ENCODE measurements at places on chromosomes 3 and 15.

DNA sequence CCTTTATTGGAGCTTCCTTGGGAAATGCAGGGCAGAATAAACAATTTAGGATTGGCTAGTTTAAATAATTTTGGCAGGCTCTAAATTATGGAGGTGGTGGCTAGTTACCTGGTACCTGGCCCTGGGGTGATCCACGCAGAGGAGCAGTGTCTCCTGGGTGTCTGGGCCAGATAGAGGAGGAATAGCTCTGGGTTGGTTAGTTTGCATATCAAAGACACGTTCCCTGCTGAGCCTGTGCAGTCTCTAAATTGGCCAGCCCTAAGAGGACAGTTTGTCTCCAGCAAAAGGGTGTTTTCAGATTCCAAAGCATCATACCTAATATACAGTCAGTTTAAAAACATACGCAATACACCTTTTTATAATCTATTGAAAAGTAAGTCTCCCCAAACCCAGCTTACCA lies 333.3 kb upstream of the TPM1 start:
- no peak for DNase-seq

DNA sequence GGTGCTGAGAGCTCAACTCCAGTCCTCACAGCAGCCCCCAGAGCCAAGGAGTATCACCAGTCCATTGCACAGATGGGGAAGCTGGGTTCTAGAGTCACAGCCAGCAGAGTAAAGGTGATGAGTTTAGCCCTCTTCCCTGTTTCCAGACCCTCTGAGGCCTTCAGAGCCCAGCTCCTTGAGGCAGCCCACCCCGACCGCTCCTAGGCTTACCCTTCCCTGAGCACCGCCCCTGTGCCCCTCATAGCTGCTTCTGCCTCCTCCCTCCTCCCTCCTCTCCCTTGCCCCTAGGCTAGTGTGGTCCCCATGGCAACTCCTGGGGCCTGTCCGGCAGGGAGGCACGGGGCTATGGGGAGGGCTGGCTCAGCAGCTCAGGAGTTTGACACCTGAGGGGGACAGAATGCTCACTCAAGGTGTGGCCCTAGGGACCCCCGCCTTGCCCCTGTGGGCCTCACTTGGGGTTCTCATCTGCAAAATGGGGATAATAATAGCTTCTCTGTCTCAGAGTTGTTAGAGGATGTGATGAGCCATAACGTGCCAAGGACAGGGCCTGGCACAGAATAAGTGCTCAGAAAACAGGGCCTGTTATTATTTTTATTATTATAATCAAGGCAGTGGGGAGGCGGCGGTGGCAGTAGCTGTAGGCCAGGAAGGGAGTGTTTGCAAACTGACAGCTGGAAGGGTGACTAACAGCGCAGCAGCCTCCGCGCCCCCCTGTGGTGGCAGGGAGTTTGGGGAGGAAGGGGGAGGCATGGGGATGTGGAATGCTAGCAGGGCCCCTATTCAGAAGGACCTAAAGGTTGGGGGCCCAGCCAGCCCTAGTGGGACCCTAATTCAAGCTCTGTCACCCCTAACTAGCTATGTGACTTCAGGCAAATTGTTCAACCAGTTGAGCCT lies 11.5 kb downstream of the CSK start:
- no peak for DNase-seq

- DNase-seq: no peak
These were observed 268.2 kb upstream of the UMPS start for GRCh38 chr3:124461838-124462632.

- no peak for DNase-seq
These were observed 46.8 kb downstream of the ITGA11 start for GRCh38 chr15:68385240-68385561.

DNA sequence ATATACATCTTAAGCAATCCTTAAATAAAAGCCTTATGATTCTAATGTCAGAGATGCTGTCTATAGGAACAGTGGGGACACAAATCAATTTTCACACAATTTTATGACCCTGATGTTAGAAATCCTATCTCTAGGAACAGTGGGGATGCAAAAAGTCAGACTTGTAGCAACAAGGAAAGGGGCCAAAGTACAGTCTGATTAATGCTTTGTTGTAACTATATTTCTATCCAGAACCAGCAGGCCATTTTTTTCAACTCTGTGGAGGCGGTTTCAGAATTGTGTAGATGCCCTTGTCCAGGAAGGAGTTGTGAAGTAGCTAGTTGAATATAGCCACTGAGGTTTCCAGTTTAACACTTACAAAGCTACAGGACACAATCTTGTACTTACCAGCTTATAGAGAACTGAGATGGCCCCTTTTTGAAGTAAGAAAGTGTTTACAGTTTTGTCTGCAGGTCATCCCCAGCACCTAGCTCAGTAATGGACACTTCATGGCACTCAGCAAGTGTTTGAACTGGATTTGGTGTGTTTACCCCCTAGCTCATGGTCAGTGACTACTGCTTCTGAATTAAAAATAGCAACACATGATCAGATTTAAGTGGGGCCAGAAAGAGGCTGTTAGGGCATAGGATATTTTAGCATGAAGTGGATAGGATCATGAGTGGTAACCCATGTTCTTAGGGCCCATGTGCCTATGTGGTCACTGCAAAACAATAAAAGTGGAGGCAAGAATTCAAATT lies 54.3 kb downstream of the RAB7A start:
- DNase-seq: no peak

DNA sequence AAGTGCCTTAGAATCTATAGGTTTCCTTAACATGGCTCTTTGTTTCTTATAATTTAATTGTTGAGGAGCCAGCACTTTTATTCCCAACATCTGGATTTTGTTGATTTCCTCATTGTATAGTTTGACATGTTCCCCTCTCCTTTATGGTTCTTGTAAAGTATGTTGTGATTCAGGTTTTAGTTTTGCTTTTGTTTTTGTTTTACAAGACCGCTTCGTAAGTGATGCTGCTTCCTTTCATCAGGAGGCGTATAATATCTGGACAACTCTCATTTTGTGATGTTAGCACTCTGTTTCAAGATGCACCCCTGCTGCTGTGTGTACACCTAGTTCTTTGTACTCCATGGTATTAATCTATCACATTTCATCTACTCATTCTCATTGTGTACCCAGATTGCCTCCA lies 48.7 kb downstream of the SLC49A4 start:
- DNase-seq: no peak

- no peak for DNase-seq
These were observed 60.1 kb downstream of the MGLL start for GRCh38 chr3:127762077-127762786.

DNA sequence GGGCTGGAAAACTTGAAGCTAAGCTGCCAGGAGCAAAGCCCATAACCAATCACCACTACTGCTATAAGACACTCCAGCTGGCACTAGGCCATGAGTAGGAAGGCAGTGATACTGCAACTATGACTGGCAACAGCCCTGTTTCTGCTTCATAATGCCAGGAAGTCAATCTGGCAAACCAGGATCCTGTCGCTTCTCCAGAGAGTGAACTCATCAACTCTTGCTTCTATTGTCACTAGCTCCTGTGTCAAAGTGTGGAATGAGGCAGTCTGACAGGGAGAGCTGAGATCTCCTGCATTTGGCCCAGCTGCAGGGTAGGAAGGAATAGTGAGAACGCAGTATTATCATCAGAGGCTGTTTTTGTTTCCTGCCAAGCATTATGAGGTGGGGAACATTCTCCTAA lies 105.3 kb downstream of the CTNNB1 start:
- DNase-seq: no peak

- no peak for DNase-seq
These were observed 76.8 kb downstream of the LEKR1 start for GRCh38 chr3:156902916-156903315.

- no peak for DNase-seq
These were observed 66.2 kb downstream of the RASA2 start for GRCh38 chr3:141553055-141553454.

- no peak for DNase-seq
These were observed 23.2 kb downstream of the ZNF148 start for GRCh38 chr3:125351814-125352456.

- no peak for DNase-seq
These were observed 4.8 kb upstream of the MECOM start for GRCh38 chr3:169668072-169668956.

DNA sequence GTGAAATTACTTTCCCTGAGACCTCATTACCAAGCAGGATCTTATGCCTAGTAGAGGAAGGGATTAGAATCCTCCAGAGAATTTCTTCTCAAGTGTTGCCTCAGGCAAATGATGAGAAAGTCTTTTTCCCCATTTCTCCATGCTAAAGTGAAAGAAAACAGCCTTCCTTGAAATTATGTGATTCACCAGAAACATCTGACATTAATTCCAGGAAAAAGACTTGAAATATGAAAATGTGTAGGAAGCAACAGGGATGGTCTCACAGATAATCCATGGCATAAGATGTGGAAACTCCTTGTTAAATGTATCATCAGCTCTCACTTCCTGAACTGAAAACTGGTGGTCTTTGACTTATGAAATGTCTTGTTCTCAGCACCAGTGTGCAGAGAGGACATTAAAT lies 17.9 kb upstream of the ABI3BP start:
- no peak for DNase-seq

DNA sequence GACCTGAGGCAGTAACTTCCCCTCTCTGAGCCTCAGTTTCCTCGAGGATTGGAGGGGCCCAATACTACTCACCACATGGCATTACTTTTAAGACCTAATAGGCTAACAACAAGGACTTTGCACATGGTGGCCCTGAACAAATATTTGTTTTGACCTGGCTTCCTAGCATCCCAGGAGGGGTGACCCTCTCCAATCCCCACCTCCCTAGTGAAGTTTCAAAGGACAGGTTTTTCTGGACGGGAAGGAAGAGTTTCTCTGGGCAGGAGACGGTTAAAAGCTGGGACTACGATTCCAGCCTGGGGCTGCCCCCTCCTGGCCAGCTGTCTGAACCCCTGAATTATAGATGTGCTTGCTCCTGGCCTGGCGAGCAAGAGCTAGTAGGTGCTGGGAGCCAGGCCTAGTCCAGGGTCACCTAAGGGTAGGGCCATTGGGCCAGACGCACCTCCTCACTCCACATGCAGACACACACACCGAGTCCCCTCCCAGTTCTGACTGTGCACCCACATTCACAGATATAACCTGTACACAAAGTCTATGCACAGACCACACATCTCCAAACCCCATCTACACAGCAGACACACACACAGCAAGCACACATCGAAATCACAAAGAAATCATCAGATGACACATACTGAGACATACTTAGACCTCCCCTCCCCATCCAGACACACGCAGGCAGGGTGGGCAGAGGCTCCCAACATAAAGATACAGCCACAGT lies 2.7 kb upstream of the ISL2 start:
- DNase-seq: no peak

- no peak for DNase-seq
These were observed 85.5 kb upstream of the MRPS22 start for GRCh38 chr3:139258276-139258675.

DNA sequence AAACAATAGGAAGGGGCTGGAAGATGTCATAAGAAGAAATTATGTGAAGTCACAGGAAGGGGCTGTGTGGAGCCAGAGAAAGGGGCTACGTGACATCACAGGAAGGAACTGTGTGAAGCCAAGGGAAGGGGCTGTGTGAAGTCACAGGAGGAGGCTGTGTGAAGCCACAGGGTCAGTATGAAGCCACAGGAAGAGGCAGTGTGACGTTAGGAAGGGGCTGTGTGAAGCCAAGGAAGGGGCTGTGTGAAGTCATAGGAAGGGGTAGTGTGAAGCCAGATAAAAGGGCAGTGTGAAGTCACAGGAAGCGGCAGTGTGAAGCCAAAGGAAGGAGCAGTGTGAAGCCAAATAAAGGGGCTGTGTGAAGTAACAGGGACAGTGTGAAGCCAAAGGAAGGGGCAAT lies 32.5 kb downstream of the GASK1A start:
- DNase-seq: no peak

- DNase-seq: no peak
These were observed 1.2 kb downstream of the B2M start for GRCh38 chr15:44712346-44713005.

- no peak for DNase-seq
These were observed 20.8 kb upstream of the DENND4A start for GRCh38 chr15:65812916-65813315.

GRCh38 chr3:196666001-196666867 lies 26.7 kb downstream of the NRROS start:
- no peak for DNase-seq

DNA sequence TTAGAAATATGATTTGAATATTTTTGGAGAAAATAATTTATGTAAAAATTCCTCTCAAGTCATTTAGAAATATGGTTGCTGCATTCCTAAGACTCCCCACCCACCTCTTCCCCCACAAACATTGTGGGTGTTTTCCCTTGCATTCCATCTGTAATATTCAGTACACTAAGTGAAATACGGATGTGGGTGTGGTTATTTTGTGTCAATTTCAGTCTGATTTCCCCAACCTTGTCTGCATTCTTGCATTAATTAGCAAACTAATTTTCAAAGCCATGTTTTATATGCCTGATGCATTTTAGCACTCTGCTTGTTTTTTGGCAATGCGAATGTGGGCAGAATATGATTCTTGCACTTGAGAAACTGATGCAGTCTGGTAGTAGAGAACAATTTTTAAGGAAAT lies 408.3 kb upstream of the RGMA start:
- no peak for DNase-seq

DNA sequence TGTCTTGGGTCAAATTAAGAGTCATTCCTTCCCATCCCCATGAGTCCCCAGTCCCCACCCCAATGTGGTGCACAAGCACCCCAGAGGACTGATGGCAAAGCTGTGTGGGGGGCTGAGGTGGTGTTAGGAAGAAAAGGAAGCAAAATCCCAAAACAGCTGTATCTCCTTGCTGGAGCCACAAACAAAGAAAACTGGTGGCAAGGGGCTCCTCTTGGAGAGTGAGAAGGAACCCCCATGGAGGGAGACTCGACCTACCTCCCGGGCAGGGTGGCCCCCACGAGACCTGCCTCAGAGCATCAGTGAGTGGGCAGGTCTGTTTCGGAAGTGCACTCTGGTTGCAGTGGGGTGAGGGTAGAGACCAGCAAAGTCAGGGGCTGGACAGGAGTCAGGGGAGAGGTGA lies 29.2 kb downstream of the PRR23E start:
- DNase-seq: no peak

- no peak for DNase-seq
These were observed 44.9 kb upstream of the LRRFIP2 start for GRCh38 chr3:37219266-37219665.

- no peak for DNase-seq
These were observed 26.9 kb upstream of the PLSCR2 start for GRCh38 chr3:146496251-146496650.

- DNase-seq: no peak
These were observed 22.5 kb downstream of the UPK1B start for GRCh38 chr3:119195911-119196310.

- no peak for DNase-seq
These were observed 178.0 kb downstream of the TPRG1 start for GRCh38 chr3:189349772-189350171.

DNA sequence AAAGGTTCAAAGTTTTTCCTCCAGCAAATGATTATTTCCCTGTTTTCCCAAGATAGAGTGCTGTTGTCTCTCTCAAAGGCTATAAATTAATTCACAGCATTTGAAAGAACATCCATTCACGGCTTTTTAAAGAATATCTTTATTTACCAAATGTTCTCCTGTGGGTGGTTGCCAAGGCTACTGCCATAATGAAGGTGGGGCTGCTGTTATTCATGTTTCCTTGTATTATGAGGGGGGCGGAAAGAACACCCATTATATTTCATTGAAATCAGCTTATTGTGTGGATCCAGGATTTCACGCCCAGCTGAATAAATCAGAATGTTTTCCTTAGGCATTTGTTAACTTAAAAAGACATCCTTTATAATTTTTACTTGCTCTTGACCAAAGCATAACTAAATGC lies 10.1 kb downstream of the SRP14 start:
- DNase-seq: no peak

GRCh38 chr3:5016211-5017161 lies 37.2 kb downstream of the BHLHE40 start:
- no peak for DNase-seq

- no peak for DNase-seq
These were observed 27.3 kb upstream of the FGD5 start for GRCh38 chr3:14791343-14791945.

- no peak for DNase-seq
These were observed 262.7 kb upstream of the GADL1 start for GRCh38 chr3:31157047-31157694.
